ENCODE measurements at places on chromosomes 4 and X. TPM values are rescaled to one million over a fixed set of nuclear protein-coding genes. Genes with fewer than 3 reads are reported as not detected.

ZDHHC15 gene
- total RNA-seq = 3.0 TPM

TMEM271 gene
- not detected for total RNA-seq

SFRP2 gene
- total RNA-seq = 27.1 TPM

CPLX1 gene
- total RNA-seq = 4.6 TPM

ZNF41 gene
- 6.4 TPM for total RNA-seq

DNA sequence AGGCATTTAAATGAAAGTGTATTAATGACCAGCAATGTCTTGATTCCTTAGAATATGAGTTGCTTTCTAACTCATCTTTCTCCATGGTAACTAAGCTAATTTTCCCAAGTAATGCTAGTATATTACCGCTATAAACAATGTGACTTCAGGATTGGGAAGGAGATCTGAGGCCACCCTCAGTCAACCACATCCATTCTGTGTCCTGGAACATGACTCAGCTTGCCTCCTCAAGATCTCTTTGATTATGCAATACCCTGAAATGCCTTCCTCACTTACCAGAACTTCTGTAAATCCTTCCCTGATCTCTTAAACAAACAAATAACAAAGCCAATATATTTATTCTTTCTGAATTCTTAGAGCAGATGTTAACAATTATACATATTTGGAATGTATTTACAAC lies 1495.5 kb downstream of the PCDH18 start:
- H3K4me1 ChIP-seq = no peaks in the 10 kb centered on the region
- H3K27ac ChIP-seq = no peak overlapping the region
- no peaks in the 10 kb centered on the region for H3K27me3 ChIP-seq
- no peaks in the 10 kb centered on the region for H3K36me3 ChIP-seq
- DNase-seq = no peak
- H3K4me3 ChIP-seq = no peak overlapping the region

DNA sequence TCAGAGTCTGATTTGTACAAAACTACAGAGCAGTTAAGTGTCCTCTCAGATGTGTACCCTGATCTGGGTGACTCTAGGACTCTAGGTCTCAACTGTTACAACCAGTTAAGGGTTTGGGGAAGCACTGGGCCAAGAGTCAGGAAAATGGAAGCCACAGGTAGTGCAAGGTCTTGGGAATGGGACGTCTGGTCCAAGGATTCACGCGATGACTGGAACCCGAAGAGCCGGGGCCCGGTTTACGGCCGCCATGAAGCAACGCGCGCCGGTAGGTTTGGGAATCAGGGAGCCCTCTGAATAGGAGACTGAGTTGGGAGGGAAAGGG lies 321 bp upstream of the HPRT1 start:
- H3K36me3 ChIP-seq = no peaks in the 10 kb centered on the region
- peak overlapping the region; percentile 71 for H3K27ac ChIP-seq
- H3K4me3 ChIP-seq = peak overlapping the region; percentile 76
- peaks cover 7% of the 10 kb centered on the region for H3K4me1 ChIP-seq
- H3K27me3 ChIP-seq = no peaks in the 10 kb centered on the region

GRCh38 chr4:4853921-4854648 lies 5.4 kb upstream of the MSX1 start:
- peaks cover 61% of the 10 kb centered on the region for H3K4me1 ChIP-seq
- no peaks in the 10 kb centered on the region for H3K36me3 ChIP-seq
- H3K27ac ChIP-seq = peak overlapping the region; percentile 56
- no peak for DNase-seq
- H3K4me3 ChIP-seq = peak overlapping the region; percentile 75
- peaks cover 8% of the 10 kb centered on the region for H3K27me3 ChIP-seq

DNA sequence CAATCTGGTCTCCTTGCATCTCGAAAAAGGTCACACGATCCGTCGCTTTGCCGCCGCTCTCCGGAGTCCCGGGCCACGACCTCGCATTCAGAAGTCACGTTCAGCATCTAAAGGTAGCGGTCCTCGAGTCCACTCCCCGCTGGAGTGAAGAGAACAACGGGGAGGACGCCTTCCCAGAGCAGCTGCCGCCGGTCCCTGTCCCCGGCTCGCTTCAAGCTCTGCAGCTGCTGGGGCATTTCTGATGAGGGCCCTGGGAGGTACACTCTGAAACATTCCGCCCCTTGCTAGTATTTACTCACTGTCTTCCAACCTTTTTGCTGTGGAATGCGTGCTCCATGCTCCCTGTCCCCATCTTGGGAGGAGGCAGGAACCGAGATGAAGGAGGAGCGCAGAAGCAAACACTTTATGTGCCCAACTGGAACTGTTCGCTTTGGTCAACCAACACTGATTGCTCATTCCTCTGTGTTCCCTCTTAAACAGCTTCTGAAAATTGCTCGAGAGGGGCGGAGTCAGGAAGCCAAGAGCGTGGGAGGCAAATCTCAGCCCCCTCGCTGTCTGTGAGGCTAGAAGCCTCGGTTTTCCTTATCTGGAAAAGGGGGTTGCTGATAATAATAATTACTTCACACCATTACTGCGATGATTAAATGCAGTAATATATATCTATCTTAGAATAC lies 6.4 kb upstream of the VAMP7 start:
- no peaks in the 10 kb centered on the region for H3K27me3 ChIP-seq
- no peak overlapping the region for H3K27ac ChIP-seq
- no peaks in the 10 kb centered on the region for H3K36me3 ChIP-seq
- no peak overlapping the region for H3K4me3 ChIP-seq
- DNase-seq = no peak

- no peaks in the 10 kb centered on the region for H3K36me3 ChIP-seq
- peaks cover 3% of the 10 kb centered on the region for H3K27me3 ChIP-seq
- no peak overlapping the region for H3K27ac ChIP-seq
These were observed 353 bp downstream of the NSD2 start for GRCh38 chr4:1871471-1872021.

- DNase-seq = no peak
- no peak overlapping the region for H3K4me3 ChIP-seq
- H3K27ac ChIP-seq = no peak overlapping the region
- H3K27me3 ChIP-seq = no peaks in the 10 kb centered on the region
- no peaks in the 10 kb centered on the region for H3K36me3 ChIP-seq
These were observed 9.1 kb upstream of the YTHDC1 start for GRCh38 chr4:68358988-68359387.
